Psoas muscle (tissue), 8 donors: ENCODE measurements at places on chromosomes 11 and 22. TPM values are rescaled to one million over a fixed set of nuclear protein-coding genes. Genes with fewer than 3 reads are reported as not detected.

DNA sequence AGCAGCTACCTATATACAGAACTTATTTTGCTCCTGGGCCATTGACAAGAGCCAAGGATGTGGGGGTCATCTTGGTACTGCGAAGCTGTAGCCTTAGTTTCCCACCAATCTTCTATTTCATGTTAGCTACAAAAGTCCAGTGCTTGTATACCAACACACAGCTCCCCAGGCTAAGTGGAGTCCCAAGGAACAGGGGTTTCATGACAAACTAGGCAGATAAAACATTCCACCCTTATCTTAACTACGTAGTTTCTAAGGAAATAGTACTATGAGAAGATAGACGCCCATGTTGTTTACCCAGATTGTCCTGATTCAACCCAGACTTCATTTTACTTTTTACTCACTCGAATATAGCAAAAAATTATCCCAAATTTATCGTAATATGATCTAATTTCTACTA lies 218.5 kb downstream of the DYNC2H1 start:
- no peak for DNase-seq

GRCh38 chr11:61509043-61510029 lies 787 bp downstream of the LRRC10B start:
- peak; percentile 84 for DNase-seq

GRCh38 chr22:46547179-46547882 lies 9.9 kb upstream of the CELSR1 start:
- DNase-seq, result peak; percentile 66

- DNase-seq, result no peak
These were observed 451.2 kb downstream of the INSC start for GRCh38 chr11:15565880-15566279.

DNA sequence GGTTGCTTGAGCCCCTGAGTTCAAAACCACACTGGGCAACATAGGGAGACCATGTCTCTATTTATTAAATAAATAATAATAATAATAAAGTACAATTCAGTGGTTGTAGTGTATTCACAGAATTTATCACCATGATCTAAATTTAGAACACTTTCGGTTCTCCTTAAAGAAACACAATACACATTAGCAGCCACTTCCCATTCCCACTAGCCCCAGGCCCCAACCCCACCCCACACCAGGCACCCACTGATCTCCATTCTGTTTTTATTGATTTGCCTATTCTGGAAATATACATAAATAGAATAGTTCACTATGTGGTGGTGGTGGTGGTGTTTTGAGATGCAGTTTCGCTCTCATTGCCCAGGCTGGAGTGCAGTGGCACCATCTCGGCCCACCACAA lies 45.7 kb downstream of the BCL2L13 start:
- no peak for DNase-seq

DNA sequence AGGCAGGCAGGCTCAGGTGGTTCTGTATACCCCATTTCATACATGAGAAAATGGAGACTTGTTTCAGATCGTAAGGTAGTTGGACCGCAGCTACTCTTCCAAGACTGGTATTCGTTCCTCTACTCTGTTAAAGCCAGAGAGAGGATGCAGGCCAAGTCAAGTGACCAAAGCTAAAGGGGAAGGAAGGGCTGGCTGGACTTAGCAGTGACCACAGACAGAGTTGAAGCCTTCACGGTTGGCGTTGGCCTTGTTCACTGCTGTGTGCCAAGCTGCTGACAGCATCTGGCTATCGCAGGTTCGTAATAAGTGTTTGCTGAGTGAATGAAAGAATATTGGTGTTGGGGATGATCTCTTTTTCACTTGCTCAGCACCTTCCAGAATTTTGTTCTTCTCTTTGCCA lies 64.2 kb downstream of the PTPRJ start:
- no peak for DNase-seq

GRCh38 chr11:68809506-68809905 lies 32.2 kb downstream of the CPT1A start:
- DNase-seq, result no peak

GRCh38 chr11:33724644-33725035 lies 11.6 kb downstream of the CD59 start:
- DNase-seq, result no peak

GRCh38 chr11:129637473-129637872 lies 178.2 kb upstream of the TMEM45B start:
- no peak for DNase-seq

GRCh38 chr11:72570893-72571661 lies 103.1 kb downstream of the PDE2A start:
- DNase-seq, result no peak

GRCh38 chr11:120329556-120329955 lies 4.5 kb downstream of the TLCD5 start:
- no peak for DNase-seq

Gene CATSPER1
- not detected for total RNA-seq

Gene DTX4
- 2.7 TPM for total RNA-seq

Gene OR5P2
- not detected for total RNA-seq

Gene IFITM2
- total RNA-seq, result 161 TPM
